ENCODE measurements at places on chromosomes 3 and 15. TPM values are rescaled to one million over a fixed set of nuclear protein-coding genes. Genes with fewer than 3 reads are reported as not detected.
A peak's percentile ranks its signal among the peaks of the same experiment; 100 is the strongest.

DNA sequence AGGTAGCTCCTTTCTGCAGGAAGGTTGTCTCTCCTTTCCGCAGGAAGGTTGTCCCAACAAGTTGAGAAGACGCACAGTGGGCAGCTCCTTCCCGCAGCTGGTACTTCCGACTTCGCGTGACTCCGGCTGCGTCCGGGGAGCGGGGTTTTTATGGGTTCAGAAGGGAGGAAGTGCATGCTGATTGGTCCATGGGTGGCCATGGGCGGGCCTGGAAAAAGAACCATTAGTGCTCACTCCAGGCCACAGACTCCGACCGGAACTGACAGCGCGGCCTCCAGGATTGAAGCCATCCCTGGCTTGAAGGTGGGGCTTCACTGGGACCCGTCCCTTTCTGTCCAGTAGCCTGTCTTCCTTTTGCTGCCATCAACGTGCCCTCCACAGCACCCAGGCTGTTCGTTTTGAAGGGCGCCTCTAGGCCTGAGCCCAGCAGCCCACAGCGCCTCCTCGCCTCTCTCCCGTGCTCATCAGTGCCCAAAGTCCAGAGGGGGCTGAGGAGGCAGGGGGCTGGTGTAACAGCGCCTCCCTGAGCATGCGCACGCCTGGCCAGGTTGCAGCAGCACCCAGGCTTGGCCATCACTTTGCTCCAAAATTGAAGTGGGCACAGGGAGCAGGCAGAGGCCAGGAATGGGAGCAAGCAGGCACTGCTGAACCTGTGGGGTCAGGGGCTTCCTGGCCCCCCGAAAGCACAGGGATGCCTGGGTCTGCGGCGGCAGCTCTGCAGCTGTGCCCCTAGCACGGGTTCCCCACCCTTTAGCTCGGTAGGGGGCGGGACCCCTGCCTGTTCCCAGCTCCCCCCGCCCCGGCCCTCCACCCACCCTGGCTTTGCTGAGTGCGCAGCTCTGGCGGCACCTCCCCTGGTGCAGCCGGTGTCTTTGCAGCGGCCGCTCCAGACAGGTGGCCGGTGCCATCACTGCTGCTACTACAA, 330.6 kb upstream of the MCTP2 start:
- no peak for DNase-seq

DNA sequence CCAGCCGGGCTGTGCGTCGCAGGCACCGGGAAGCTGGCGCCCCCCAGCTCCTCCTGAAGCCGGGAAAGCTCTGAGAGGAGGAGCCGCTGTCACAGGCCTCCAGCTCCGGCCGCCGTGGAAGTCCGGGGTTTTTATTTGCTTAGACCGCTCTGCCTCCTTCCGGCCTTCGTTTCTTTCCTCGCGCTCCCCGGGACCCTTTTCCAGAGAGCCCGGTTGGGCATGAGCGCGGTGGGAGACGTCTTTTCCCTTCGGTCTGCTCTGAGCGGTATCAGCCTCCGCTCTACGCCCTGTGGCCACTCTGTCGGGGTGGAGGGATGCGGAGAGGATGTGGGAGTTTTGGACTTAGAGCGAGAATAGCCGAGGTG, 559 bp downstream of the SENP5 start:
- peak; percentile 17 for DNase-seq

DNA sequence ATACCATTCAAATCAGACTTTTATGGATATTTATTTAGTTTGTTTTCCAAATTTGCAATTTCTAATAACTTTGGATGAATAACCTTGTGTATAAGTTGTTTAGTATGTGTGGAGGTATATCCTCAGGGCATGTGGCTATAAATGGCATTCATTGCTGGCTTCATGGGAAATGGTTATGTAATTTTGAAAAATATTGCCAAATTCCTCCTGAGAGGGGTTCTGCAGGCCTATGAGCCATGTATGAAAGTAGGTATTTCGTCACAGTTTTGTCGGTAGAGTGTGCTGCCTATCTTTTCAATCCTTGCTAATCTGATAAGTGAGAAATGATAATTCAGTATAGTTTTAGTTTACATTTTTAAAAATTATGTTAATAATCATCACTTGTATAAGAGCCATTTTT, 256.4 kb upstream of the ZNF385D start:
- DNase-seq: no peak

GRCh38 chr15:40006646-40007045, 32.3 kb downstream of the SRP14 start:
- no peak for DNase-seq

GRCh38 chr3:64888840-64889392, 201.1 kb upstream of the ADAMTS9 start:
- DNase-seq: no peak

GRCh38 chr3:45145681-45146614, at the start of gene CDCP1:
Gene CDCP1, minus strand, starts transcription at chr3:45146378. Its CDS starts 91 bp downstream, at chr3:45146287.
- no peak for DNase-seq

DNA sequence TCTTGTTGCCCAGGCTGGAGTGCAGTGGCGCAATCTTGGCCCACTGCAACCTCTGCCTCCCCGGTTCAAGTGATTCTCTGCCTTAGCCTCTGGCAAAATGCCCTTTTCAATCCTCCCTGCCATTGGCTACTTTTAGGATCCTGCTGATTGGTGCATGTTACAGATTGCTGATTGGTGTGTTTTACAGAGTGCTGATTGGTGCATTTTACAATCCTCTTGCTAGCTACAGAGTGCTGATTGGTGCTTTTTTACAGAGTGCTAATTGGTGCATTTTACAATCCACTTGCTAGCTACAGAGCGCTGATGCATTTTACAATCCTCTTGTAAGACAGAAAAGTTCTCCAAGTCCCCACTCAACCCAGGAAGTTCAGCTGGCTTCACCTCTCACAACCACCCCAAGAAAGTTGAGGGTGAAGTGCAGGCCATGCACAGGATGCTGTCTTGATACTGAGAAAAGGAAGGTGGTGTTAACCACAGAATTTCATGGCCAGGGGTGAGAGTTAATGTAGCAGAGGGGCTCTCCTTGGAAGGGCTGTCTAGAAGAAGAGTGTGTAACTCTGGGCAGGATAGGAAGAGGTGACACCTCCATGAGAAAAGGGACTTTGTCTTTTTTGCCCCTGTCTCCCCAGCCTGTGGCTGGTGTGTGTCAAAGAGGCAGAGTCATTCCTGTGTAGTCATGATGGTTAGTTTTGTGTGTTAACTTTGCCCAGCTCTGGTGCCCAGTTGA, 145.9 kb downstream of the APBA2 start:
- DNase-seq: no peak

- DNase-seq: no peak
Observed at GRCh38 chr3:120326784-120327183, 22.4 kb downstream of the LRRC58 start.

- no peak for DNase-seq
Observed at GRCh38 chr3:125207949-125208568, 4.5 kb downstream of the SLC12A8 start.

GRCh38 chr3:114307222-114307830, 13.5 kb downstream of the TIGIT start:
- DNase-seq: no peak

GRCh38 chr3:38015485-38015884, 14.0 kb downstream of the PLCD1 start:
- DNase-seq: no peak

- no peak for DNase-seq
Observed at GRCh38 chr3:40731445-40731844, 206.7 kb downstream of the ZNF621 start.

DNA sequence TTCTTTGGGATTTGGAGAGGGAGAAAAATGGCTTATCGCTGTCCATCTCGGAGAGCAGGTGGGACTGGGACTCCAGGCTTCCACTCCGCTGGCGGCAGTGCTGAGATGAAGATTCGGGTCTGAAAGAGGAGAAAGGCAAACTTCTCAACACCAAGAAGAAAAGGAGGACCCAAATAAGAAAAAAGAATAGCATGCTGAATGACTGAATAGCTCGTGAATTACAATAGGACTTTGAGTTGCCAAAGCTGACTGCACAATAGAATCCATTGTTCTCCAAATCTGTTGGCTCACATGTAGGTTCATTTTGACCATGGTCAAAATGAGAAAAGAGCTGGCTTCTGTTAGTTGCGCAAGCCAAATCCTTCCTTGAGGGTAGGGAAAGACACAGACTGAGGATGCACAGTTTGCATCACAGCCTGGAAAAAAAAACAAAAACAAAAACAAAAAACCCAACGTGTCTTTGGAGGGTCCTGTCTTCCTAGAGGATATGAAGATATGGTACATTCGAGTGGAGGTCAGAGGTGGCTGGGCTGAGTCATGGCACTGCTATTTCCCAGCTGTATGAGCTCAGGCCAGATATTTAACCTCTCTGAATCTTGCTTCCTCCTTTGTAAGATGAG, 59.3 kb upstream of the LMOD3 start:
- no peak for DNase-seq

- DNase-seq: no peak
Observed at GRCh38 chr3:52819936-52820335, 10.5 kb downstream of the ITIH4 start.

DNA sequence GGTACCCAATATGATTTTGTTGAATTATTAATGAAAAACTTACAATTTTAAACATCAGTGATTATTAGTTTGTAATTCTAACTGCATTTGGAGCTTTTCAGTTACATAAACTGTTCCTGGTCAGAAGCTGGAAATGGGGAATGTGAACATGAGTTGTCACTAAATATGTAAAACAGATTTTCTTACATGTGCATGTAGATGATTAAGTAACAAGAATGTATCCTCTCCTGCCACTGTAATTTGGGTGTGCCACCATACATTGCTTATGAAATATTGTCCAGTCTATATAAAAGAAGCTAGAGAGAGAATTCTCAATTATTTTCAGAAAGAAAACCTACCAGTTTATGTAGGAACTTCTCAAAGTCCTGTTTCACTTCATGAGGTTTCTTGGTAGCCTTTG, 91.6 kb upstream of the FGF7 start:
- no peak for DNase-seq

GRCh38 chr15:89905846-89906378, 6.8 kb downstream of the ARPIN start:
- no peak for DNase-seq

OR5H15 gene
- total RNA-seq: not detected

CHRNA5 gene
- 2.2 TPM for total RNA-seq

MYD88 gene
- total RNA-seq: 6.9 TPM

TIMP4 gene
- 12.3 TPM for total RNA-seq

PAQR5 gene
- 0.63 TPM for total RNA-seq

GCSAM gene
- total RNA-seq: 0.25 TPM

Measured in left ventricle myocardium inferior (tissue), 1 donor.